ENCODE measurements at places on chromosomes 5 and 9. TPM values are rescaled to one million over a fixed set of nuclear protein-coding genes. Genes with fewer than 3 reads are reported as not detected.

- no peak for DNase-seq
Measured at GRCh38 chr9:110143485-110143884, 64.5 kb downstream of the C9orf152 start.

GRCh38 chr9:4298255-4299004 lies 1.4 kb downstream of the GLIS3 start:
- DNase-seq = peak; percentile 42

GRCh38 chr9:21481470-21482056 lies 550 bp downstream of the IFNE start:
- DNase-seq = no peak

TMEFF1 gene
- total RNA-seq = 0.13 TPM

FOXD4L4 gene
- total RNA-seq = under 0.01 TPM

STPG3 gene
- total RNA-seq = not detected

Data from bronchial epithelial cell (primary cell).